Peyer's patch (tissue), 4 donors: ENCODE measurements at places on chromosomes 4 and X. TPM values are rescaled to one million over a fixed set of nuclear protein-coding genes. Genes with fewer than 3 reads are reported as not detected.

The PNMA6F gene
- total RNA-seq: not detected

The PTCHD1 gene
- 0.18 TPM for total RNA-seq

The SHROOM4 gene
- total RNA-seq: 3.3 TPM

The CT45A10 gene
- not detected for total RNA-seq

The FDCSP gene
- not detected for total RNA-seq

The IBSP gene
- not detected for total RNA-seq

The KIAA0232 gene
- 73.6 TPM for total RNA-seq

The RBM46 gene
- not detected for total RNA-seq

The RAPGEF2 gene
- total RNA-seq: 40.3 TPM

The BGN gene
- total RNA-seq: 2.5 TPM

The BST1 gene
- total RNA-seq: 42.0 TPM

The CLIC2 gene
- total RNA-seq: 31.4 TPM

The TMEM184C gene
- total RNA-seq: 38.0 TPM

The KIT gene
- 4.4 TPM for total RNA-seq

The HSFX1 gene
- not detected for total RNA-seq

The BMPR1B gene
- total RNA-seq: not detected

The PCSK1N gene
- total RNA-seq: 49.2 TPM

The TMEM255A gene
- total RNA-seq: not detected

The PPBP gene
- not detected for total RNA-seq

The TAF1 gene
- 67.0 TPM for total RNA-seq

The TMPRSS11E gene
- not detected for total RNA-seq

The HEPH gene
- 65.2 TPM for total RNA-seq

The ADH1B gene
- 308 TPM for total RNA-seq

The SPATA4 gene
- not detected for total RNA-seq

The FHDC1 gene
- total RNA-seq: 6.6 TPM

The JADE3 gene
- 2.4 TPM for total RNA-seq

The SPOCK3 gene
- total RNA-seq: not detected

The OTUD6A gene
- not detected for total RNA-seq

The GABRG1 gene
- total RNA-seq: not detected

The TLL1 gene
- total RNA-seq: 7.4 TPM

The TEC gene
- 12.4 TPM for total RNA-seq

The EFHC2 gene
- total RNA-seq: 1.3 TPM

The FGF13 gene
- 3.3 TPM for total RNA-seq
